ENCODE measurements at places on chromosomes 7 and 10.

DNA sequence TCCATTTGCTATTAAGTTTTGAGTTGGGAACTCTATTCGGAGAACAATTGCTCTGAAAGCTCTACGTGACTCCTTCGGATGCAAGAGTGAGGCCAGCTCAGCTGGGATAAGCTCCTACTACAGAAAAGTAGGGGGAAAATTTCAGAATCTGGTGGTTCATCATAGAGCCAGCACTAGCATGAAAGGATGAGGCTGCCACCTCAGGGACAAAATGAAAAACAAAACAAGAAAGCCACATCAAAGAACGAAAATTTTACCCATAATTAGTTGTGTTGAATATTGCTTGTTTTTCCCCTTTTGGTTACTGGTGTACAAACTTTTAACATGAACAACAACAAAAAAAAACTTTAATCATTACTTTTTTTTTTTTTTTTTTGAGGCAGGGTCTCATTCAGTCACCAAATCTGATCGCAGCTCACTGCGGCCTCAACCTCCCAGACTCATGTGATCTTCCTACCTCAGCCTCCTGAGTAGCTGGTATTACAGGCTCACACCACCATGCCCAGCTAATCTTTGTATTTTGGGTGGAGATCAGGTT, 39.7 kb upstream of the NFE2L3 start:
- no peak for DNase-seq

- no peak for DNase-seq
Measured at GRCh38 chr7:181738-182137, 10.6 kb upstream of the FAM20C start.

DNA sequence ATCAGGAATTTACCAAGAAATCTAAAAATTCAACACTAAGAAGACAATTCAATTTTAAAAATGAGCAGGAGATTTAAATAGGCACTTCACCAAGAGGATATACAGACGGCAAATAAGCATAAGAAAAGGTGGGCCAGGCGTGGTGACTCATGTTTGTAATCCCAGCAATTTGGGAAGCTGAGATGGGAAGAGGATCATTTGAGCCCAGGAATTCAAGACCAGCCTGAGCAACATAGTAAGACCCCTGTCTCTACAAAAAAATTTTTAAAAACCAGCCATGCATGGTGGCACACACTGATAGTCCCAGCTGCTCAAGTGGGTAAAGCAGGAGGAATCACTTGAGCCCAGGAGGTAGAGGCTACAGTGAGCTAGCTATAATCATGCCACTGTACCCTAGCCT, 3.5 kb upstream of the AKR1D1 start:
- DNase-seq, result no peak

DNA sequence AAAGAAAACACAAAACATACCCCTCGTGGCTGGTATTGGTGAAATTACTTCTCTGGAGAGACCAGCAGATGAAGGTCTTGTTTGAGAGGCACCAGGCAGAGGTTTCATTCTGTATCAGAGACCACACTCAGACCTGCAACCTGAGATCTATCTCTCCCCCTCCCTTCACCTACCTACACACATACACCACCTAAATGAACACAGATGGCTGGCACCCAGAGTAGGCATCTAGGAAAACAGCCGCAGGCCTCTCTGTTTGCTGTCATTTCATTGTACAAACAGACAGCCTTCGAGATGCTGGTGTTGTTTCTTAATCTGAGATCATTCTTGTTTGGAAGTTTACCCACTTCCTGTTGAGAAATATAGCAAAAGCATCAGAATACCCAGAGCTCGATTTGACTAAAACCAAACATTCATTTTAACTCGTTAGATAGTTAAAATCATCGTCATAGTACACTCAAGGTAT, 173.9 kb upstream of the SLC25A13 start:
- no peak for DNase-seq

DNA sequence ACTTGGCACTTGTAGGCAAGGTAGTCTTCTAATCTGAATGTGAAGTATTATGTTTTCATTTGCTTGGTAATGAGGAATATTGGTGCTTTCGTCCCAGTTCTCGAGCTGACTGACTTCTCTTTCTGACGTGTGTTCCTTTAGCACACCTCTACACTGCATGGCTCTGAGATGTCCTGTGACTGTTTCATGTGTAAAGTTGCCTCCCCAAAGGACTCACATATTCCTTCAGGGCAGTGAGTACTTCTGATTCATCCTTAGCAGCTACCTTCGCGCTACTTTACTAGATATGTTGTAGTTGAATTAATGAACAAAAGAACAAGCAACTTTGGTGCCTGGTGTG, 113.7 kb downstream of the EGFR start:
- no peak for DNase-seq

- DNase-seq, result no peak
Measured at GRCh38 chr10:70053218-70053840, 683 bp downstream of the MACROH2A2 start.

DNA sequence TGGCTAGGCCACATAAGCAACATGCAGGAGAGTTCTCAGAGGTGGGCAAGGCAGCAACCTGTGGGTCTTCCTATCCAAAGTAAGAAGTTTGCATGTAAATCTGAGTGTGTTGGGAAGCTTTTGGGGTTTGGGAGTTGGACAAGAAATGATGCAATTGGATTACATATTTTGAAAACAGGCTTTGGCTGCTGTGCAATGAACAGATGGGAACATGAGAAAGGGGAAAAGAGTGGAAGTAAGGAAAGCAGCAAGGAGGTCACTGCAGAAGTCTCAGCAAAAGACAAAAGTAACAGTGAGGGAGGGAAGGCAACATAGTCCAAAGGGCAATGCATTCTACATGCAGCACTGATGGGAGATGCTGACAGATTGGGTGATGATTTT, 61.1 kb upstream of the C10orf90 start:
- DNase-seq, result no peak

GRCh38 chr10:24150853-24151252, 58.1 kb upstream of the KIAA1217 start:
- no peak for DNase-seq

All from GM04503 (cell line).